ENCODE measurements at places on chromosomes 12 and 14.

DNA sequence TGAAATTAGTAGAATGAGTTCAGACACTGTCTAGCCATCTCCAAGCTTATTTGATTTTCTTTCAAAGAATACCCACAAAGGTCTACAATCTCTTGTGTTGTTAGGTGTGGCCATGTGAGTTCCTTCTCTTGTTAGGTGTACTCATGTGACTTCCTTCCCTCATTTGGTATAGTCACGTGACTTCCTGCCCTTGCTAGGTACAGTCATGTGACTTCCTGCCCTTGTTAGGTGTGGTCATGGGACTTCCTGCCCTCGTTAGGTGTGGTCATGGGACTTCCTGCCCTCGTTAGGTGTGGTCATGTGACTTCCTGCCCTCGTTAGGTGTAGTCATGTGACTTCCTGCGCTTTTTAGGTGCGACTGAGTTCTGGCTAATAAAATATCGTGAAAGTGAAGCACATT, 179.6 kb downstream of the TMX1 start:
- DNase-seq, result no peak

DNA sequence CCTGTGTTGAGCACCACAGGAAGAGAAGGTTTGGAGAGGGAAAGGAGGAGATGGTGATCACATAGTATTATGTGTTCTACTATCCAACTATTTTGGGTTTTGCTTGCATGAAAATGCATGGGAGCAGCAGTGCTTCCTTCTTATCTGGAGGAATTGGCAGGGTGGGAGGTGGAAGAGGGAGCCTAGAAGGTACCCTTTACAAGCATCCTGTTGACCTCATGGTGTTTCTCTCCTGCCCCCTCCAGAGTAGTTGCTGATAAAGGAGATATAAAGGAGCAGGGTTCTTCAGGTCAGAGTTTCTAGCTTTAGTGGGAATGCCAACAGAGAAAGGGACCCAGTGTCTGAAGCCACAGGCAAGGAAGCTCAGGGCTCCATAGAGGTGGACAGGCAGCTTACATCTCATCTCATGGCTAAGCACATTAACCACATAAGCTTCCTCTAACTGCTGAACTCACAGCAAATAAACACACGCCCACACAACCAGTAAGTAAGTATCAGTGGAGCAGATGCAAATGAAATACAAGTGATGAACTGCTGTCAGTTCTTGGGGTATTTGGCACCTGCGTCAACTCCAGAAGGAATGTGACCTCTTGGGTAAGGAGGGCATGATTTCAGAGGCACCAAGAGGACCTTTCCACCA, 174.2 kb upstream of the SLC38A2 start:
- no peak for DNase-seq

GRCh38 chr12:39574378-39574777, 45.2 kb downstream of the ABCD2 start:
- DNase-seq, result no peak

DNA sequence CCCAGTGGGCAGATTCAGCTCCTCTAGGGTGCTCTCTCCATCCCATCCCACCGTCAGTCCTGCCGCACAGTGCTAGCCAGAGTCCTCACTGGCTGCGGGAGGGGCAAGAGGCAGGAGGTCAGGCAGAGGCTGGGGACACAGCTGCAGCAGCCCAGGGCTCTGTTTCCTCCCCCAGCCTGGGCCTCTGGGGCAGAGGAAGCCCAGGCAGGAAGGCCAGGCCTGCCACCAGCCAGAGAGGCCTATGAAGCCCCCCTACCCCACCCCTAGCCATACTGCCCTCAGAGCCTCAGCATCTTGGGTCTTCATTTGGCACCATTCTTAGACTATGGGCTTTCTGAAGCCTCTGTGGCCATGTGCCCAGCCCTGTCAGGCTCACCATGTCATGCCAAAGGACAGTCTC, 3.4 kb downstream of the ACVRL1 start:
- DNase-seq, result no peak

GRCh38 chr14:65204056-65204455, 101.7 kb upstream of the MAX start:
- DNase-seq, result no peak

DNA sequence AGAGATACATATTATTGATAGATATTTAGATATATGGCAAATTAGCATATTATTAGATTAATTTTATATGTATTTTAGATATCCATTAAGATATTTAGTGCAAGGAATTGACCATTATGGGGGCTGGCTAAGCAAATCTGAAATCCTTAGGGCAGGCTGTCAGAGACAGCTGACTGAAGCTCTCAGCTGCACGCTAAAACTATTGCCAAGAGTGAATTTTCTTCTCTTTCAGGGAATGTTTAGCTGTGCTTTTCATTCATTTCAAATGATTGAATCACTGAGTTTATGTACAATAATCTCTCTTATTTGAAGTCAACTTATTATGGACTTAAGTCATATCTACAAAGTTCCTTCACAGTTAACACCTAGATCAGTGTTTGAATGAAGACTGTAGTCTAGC, 566.5 kb downstream of the LRFN5 start:
- no peak for DNase-seq

DNA sequence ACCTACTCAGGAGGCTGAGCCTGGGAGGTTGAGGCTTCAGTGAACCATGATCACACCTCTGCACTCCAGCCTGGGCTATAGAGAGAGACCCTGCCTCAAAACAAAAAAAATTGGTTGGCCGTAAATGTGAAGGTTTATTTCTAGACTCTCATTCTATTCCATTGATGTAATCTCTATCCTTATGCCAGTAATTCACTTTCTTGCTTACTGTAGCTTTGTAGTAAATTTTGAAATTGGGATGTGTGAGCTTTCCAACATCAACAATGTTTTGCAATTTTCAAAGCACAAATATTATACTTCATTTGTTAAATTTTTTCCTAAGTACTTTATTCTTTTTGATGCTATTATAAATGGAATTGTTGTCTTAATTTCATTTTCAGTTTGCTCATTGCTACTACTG, 24.6 kb downstream of the LIN52 start:
- no peak for DNase-seq

GRCh38 chr12:53049571-53050318, at the start of gene TNS2:
TNS2 (plus strand) TSS chr12:53050065; CDS start chr12:53050186, 121 bp downstream.
- DNase-seq, result no peak

GRCh38 chr14:97788364-97788763, 991.2 kb downstream of the VRK1 start:
- DNase-seq, result no peak

GRCh38 chr12:63821781-63822251, 22.7 kb upstream of the SRGAP1 start:
- no peak for DNase-seq

DNA sequence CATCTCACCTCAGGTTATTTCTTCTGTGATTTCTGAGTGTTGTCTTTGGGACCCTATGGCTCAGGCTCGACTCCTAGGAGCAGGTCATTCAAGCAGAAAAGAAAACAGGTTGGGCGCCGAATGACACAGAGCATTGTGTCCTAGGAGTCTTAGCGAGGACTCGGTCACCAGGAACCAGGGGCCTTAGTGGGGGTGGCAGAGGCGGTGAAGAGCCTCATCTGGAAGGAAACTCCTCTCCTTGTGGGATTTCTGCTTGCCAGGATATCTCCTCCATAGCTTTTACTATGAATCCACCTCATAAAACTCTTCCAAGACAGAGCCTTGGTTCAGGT, 630 bp downstream of the PLEKHH1 start:
- DNase-seq, result no peak

DNA sequence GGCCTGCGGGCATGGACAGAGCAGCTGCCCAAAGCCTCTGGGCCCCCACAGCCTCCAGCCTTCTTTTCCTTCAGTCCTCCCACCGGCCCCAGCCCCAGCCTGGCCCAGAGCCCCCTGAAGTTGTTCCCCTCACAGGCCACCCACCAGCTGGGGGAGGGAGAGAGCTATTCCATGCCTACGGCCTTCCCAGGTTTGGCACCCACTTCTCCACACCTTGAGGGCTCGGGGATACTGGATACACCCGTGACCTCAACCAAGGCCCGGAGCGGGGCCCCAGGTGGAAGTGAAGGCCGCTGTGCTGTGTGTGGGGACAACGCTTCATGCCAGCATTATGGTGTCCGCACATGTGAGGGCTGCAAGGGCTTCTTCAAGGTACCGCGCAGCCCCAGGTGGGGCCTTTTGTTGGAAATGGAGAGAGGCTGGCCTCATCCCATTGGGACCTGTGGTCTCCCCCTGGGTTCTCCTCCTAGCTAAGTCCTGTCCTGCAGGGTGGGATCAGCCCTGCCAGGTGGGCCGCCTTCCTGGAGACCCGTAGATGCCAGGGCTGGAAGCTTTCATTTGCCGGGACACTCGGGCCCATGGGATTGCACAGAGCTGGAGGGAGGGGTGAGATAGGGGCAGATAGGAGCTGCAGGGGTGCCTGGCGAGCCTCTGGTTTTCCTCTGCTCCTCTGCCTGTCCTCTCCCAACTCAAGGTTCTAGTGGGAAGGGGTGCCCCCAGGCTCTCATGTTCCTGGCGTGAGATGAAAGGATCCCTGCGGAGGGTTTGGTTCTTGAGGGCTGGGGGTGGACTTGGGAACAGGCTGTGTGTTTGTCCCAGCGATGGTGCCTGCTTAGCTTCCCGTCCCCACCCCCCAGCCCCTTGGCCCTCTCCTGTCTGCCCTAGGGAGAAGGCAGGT, 3.8 kb downstream of the NR4A1 start:
- no peak for DNase-seq

DNA sequence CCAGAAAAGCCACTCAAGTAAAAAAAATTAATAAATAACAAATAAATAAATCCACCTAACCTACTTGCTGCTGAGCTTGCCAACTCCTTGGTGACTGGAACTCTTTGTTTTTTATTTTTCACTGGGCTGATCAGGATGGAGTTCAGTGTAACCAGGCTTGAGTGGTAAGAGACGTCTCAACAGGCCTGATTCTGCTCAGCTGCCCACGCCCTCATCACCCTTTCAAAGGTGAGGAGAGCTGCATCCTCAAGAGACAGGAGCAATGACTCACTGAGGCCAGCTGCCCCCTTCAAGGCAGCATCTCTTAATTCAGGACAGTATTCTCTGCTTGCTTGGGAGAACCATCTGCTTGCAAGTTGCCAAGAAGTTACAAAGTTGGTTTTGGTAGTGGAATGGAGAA, 111.9 kb upstream of the CPM start:
- DNase-seq, result no peak

DNA sequence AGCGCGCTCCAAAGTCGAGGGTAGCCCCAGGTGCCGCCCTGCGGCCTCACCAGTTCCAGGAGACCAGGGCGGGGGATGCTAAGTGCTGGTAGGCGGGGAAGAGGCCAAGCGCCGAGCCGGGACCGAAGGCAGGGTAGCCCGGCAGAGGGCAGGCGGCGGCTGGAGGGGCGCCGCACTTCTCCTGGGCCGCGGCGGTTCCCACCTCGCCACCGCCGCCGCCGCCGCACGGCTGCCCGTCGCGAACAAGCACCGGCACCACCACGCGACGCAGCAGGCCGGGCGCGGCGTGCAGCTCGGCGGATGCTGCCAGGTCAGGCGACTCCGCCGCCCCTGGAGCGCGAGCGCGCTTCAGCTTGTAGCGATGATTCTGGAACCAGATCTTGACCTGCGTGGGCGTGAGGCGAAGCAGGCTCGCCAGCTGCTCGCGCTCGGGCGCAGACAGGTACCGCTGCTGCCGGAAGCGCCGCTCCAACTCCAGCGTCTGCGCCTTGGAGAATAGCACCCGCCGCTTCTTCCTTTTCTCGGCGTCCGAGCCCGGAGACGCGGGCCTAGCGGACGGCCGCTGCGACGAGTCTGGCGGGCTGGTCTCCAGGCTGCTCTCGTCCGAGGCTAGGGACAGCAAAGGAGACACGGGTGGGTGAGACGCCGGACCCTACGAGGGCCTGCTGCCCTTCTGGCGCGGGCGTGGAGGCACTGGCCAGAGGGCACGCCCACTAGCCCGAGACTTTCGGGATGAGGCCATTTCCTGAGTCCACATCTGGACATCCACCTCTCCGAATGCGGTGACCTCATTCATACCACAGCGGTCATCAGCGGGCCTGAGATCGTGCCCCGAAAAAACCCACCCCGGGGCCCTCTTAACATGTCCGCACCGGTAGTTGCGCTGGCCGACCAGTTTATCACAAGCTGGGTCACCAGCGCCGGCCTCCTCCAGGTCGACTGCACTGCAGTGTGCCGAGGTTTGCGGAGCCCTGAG, 1.3 kb downstream of the NKX2-8 start:
- no peak for DNase-seq

DNA sequence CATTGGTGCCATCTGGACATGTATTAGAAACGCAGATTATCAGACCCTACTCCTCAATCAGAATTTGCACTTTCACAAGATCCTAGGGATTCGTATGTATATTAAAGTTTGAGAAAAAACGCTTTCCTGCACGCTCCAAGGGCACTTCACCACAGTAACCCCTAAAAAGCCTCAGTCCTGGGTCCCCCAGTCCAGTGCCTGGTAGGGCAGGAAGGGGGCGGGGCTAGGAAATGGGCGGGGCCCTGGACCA, 369 bp downstream of the DEPDC4 start:
- DNase-seq, result peak; percentile 92

- DNase-seq, result no peak
These were observed 1.1 kb upstream of the RABGGTA start for GRCh38 chr14:24272467-24272866.

DNA sequence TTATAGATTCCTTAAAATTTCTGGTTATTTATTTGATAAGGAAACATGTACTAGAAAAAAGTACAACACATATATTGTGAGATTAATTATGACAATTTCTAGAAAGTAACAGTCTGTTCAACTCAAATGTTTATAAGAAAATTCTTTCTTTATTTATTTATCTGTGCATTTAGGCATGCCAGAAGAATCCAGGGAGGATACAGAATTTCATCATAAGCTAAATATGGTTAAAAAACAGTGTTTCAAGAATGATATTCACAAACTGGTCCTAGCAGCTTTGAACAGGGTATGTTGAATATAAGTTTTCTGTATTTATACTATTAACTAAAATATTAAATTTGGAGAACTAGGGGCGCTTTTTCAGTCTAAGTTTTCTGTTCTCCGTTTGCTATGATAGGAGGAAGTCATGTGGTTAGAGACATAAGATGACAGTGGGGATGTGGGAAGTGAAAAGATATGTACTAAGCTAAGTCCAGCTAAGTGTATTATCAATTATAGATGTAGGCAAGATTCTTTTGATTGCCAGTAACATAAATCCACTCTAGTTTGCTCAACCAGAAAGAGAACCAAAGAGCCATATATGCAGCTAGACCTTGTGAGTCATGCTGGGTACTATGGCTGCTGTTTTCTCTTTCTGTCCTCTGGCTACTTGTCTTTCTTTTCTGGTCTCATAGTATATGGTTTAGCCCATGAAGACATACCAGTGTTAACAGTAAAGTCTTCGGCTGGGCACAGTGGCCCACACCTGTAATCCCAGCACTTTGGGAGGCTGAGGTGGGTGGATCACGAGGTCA, 39.0 kb downstream of the LRRK2 start:
- DNase-seq, result no peak

DNA sequence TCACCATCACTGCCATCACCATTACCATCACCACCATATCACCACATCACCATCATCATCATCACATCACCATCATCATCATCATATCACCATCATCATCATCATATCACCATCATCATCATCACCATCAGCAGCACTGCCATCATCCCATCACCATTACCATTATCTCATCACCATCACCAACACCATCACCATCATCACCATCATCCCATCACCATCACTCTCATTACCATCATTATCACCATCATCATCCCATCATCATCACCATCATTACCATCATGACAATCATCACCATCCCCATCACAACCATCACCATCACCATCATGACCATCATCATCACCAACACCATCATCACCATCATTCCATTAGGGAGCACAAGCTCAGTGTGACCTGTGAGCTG, 318.0 kb downstream of the ADGRD1 start:
- DNase-seq, result no peak
